WTC11 (cell line): ENCODE measurements at places on chromosomes 5 and 9. TPM values are rescaled to one million over a fixed set of nuclear protein-coding genes. Genes with fewer than 3 reads are reported as not detected.

DNA sequence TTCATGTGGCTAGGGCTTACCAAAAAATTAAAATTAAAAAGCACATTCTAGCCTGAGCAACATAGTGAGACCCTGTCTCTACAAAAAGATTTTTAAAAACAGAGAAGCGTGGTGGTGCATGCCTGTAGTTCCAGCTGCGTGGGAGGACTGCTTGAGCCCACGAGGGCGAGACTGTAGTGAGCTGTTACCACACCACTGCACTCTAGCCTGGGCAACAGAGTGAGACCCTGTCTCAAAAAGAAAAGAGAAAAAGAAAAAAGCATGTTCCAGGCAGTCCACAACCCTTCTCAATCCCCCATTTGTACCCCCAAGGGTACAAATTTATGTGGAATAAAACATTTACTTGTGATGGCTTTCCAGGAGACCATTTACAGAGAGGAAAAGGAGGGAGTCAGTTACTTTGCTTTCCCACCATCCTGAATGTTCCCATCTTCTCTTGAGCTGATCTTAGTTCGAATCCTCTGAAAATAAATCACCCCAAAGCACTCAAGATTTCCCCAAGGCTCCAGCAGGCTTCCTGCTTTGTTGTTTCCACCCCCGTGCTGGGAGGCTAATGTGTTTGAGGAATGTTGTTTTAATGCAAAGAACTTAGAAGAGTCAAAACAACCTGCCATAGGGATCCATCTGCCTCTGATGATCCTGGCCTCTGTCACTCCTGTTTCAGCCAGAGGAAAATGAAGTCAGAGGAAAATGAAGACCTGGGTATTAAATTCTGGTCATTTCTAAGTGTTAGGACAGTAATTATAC is 384.7 kb downstream of the BNC2 start:
- DNase-seq: peak; percentile 71
- peak overlapping the region; percentile 94 for H3K27ac ChIP-seq
- H3K4me1 ChIP-seq: peaks cover 65% of the 10 kb centered on the region
- H3K27me3 ChIP-seq: peaks cover 7% of the 10 kb centered on the region

DNA sequence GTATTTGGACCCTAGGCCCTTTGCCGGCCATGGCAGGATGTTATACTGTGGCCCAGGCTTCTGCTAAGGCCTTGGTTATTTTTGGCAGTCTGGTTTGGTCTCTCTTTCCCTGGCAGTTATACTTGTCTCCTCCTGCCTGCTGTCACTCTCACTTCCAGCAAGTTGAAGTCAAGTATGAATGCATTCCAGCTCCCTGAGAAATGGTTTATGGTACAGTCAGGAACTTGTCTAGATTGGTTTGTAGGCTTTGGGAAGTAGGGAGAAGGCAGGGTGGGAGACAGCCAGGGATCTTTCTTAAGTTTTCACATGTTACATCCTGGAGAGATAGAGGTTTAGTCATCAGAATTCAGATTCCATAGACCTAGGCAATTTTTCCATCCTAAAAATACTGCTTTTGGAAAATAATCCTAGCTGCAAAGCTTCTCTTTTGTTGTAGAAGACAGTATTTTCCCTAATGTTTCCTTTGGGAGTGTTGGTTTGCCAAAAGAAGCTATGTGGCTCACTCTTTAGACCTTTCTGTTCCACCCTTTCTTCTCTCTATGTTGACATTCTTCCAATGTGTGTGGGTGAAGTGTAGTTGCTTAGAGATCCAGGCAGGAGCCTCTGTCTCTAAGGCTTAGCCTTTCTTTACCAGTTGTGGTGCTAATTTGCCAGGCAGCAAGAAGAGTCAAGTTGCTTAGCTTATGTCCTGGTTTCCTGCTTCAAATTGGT is 2.5 kb upstream of the KDM3B start:
- no peaks in the 10 kb centered on the region for H3K27me3 ChIP-seq
- peaks cover 15% of the 10 kb centered on the region for H3K4me1 ChIP-seq
- peaks cover 41% of the 10 kb centered on the region for H3K36me3 ChIP-seq
- H3K4me3 ChIP-seq: no peak overlapping the region
- peak overlapping the region; percentile 50 for H3K27ac ChIP-seq

The GABRA1 gene
- total RNA-seq: 0.48 to 0.57 TPM (median 0.50 TPM) in 3 replicates

GRCh38 chr5:178116143-178116885 is 3.0 kb downstream of the N4BP3 start:
- H3K27ac ChIP-seq: peak overlapping the region; percentile 97
- H3K4me1 ChIP-seq: peaks cover 50% of the 10 kb centered on the region
- peak overlapping the region; percentile 99 for H3K4me3 ChIP-seq
- H3K27me3 ChIP-seq: no peaks in the 10 kb centered on the region
- peak; percentile 56 for DNase-seq

GRCh38 chr9:25678147-25678666 is at the start of gene TUSC1:
TUSC1 (minus strand) TSS chr9:25678444; CDS start chr9:25678312, 132 bp downstream.
- peaks cover 9% of the 10 kb centered on the region for H3K36me3 ChIP-seq
- peak within 1 kb of the TSS; percentile 65 for H3K4me3 ChIP-seq
- peaks cover 11% of the 10 kb centered on the region for H3K4me1 ChIP-seq
- H3K27ac ChIP-seq: peak within 1 kb of the TSS; percentile 57
- peaks cover 9% of the 10 kb centered on the region; the same call in 1 of the 2 replicates for H3K27me3 ChIP-seq

DNA sequence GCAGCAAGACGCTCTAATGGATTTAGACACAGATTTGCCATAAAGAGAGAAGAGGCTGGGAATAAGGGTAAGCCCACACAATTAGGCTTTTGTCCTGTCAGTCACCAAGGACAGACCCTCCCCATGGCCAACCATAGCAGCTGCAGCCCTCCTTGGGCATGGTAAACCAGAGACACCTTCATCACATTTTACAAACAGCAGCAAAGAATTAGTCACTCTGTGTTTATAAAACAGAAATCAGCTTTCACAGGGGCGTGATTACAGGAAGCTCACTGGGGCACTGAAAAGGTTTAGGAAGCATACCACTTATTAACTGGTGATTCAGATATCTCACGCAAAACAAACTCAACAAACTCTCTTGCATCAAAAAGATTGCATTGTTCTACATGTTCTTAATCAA is 37.3 kb upstream of the ZNF622 start:
- H3K27ac ChIP-seq: no peak overlapping the region
- H3K4me1 ChIP-seq: no peaks in the 10 kb centered on the region
- no peaks in the 10 kb centered on the region for H3K27me3 ChIP-seq

DNA sequence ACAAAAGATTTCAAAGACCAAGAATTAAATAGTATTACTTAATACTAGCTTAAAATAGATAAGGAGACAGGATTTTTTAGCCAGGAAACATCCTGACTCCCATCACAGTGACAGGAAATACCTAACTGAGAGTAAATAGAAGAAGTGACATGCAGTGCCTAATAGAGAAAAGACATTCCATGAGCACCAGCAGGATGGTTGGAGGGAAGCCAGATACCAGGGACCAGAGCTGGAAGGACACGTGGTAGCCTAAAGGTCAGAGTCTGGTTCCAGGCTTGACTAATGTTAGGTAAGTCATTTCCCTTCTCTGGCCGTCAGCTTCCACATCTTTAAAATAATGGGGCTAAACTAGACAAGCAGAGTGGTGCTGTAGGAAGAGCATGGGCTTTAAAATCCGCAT is 41.6 kb downstream of the CDK5RAP2 start:
- no peak overlapping the region for H3K4me3 ChIP-seq
- H3K4me1 ChIP-seq: no peaks in the 10 kb centered on the region
- DNase-seq: no peak

DNA sequence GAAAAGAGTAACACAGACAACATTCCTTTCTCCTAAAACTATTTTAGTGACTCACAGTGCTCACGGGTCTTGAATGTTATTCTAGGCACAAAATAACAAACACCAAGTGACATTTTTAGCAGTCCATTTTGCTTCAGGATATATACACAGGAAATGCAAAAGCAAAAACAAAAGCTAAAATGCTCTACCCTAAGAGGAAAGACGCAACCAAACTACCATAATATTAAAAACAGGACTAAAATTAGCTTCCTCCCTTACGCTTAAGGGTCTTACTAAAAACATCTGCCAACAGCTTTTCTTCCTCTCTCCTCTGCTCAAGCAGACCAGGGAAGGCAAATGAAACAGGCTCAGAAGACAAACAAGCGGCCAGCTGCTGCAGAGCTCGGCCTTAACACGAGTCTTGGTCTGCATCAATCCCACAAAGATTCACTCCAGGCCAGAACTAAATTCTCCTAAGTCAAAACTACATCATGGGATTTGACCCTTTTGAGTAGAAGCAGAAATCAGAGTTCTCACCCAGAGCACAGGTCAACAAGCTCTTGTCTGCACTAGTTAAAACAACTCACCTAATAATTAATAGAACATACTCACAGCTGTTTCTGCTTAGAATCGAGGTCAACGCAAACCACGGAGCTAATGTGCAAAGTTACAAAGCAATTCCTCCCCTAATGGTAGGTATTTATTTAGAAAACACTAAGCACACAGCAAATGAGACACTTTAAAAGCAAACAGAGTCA is 62.3 kb downstream of the RAPGEF1 start:
- H3K27me3 ChIP-seq: no peaks in the 10 kb centered on the region
- no peak for DNase-seq
- H3K27ac ChIP-seq: peak overlapping the region; percentile 93
- H3K4me3 ChIP-seq: no peak overlapping the region
- peaks cover 93% of the 10 kb centered on the region for H3K4me1 ChIP-seq

The NUTM2G gene
- total RNA-seq: 0.14 to 0.50 TPM (median 0.27 TPM) in 3 replicates

- peaks cover 4% of the 10 kb centered on the region for H3K27me3 ChIP-seq
- no peak overlapping the region for H3K27ac ChIP-seq
- H3K36me3 ChIP-seq: no peaks in the 10 kb centered on the region
Measured at GRCh38 chr5:79236362-79236969, 535 bp downstream of the JMY start.

- H3K4me3 ChIP-seq: no peak overlapping the region
- DNase-seq: no peak
- no peaks in the 10 kb centered on the region for H3K36me3 ChIP-seq
- H3K27ac ChIP-seq: no peak overlapping the region
- H3K27me3 ChIP-seq: no peaks in the 10 kb centered on the region
Measured at GRCh38 chr5:91189480-91190313, 193.4 kb downstream of the ARRDC3 start.

The ASS1 gene
- 71.0 to 95.7 TPM (median 74.2 TPM) in 3 replicates for total RNA-seq

- no peak overlapping the region for H3K27ac ChIP-seq
- DNase-seq: no peak
- H3K4me3 ChIP-seq: no peak overlapping the region
- peaks cover 10% of the 10 kb centered on the region for H3K36me3 ChIP-seq
- no peaks in the 10 kb centered on the region for H3K27me3 ChIP-seq
- no peaks in the 10 kb centered on the region for H3K4me1 ChIP-seq
Measured at GRCh38 chr9:72187121-72187695, 38.0 kb downstream of the GDA start.

The ITGA2 gene
- total RNA-seq: 5.3 to 5.5 TPM (median 5.5 TPM) in 3 replicates

DNA sequence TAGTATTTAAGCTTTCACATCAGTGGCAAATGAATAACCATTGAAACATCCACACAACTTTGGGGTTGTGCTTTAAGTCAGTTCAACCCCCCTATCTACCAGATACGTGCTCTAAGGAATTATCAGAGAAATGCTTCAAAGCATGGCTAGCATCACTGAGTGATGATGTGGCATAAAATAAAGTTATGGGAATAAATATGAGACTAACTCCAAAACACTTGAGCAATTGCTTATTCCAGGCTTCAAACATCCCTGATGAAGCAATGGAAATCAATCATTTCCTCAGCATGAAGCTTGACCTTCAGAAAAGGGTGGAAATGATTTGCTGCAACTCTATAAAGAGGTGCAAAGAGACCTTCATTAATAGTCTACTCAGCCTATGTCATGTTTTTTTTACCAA is 292.0 kb upstream of the SMC2 start:
- H3K27me3 ChIP-seq: no peaks in the 10 kb centered on the region
- no peaks in the 10 kb centered on the region for H3K36me3 ChIP-seq
- no peak overlapping the region for H3K4me3 ChIP-seq
- H3K27ac ChIP-seq: no peak overlapping the region

DNA sequence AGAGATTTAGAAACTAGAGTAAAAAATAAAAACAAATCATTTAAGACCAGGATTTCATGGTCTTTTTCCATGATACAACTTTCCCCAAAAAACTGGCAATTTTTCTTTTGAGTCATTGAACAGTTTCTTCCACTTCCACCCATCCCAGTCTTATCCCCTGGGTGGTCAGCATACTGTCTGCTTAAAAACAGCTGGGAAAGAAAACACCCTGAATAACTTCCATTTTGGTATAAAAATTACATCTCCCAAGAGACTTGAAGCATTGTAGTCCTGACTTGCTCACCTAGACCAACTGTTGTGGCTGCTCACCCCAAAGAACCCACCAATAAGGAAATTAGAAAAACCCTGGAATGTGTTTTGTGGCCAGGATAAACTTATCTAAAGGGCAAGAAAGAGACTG is 731.3 kb downstream of the NR2F1-AS1 start:
- no peaks in the 10 kb centered on the region for H3K36me3 ChIP-seq
- DNase-seq: no peak
- no peaks in the 10 kb centered on the region for H3K27me3 ChIP-seq
- no peak overlapping the region for H3K4me3 ChIP-seq
- no peaks in the 10 kb centered on the region for H3K4me1 ChIP-seq

DNA sequence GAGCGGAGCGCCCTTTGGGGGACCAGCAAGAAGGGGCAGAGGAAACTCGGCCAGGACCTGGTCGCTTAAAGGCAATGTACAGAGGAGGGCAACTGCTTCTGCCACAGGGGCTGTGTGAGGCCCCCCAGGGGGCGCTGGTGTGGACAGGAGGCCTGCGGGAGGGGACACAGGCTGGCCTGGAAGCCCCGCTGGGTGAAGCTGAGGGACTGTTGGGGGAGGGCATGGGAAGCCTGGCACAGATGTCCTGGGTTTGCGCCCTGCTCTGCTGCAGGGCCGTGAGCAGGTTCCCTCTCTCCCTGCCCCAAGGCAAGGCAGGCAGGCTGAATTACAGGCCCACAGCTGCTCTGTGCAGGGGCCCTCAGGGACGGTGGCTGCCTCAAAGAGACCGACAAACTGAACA is 5.4 kb downstream of the MED22 start:
- DNase-seq: peak; percentile 49
- no peaks in the 10 kb centered on the region for H3K27me3 ChIP-seq
- H3K4me1 ChIP-seq: peaks cover 13% of the 10 kb centered on the region

DNA sequence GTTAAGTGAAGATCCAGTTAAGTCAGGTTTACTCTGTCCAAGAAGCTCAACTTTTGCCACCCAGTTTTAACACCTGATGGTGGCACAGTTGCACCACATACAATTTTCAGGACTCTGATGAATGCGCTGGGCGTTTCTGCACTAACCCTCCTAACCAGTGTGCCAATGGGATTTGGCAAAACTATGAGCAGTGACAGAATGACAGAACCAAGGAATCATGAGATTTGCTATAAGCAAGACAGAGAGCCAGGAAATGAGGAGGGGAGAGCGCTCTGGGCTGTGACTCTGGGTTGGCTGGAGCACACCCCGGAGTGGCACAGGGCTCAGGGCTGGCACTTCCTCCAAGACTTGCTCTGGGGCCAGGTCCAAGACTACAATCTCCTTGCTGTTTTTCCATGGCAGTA is 84.1 kb downstream of the SH3PXD2B start:
- no peaks in the 10 kb centered on the region for H3K4me1 ChIP-seq
- peaks cover 2% of the 10 kb centered on the region; the same call in 1 of the 2 replicates for H3K27me3 ChIP-seq
- H3K4me3 ChIP-seq: no peak overlapping the region
- no peak overlapping the region for H3K27ac ChIP-seq

The CHSY3 gene
- 0.98 to 1.3 TPM (median 1.1 TPM) in 3 replicates for total RNA-seq

The DOK3 gene
- total RNA-seq: 9.0 to 9.9 TPM (median 9.0 TPM) in 3 replicates
